ENCODE measurements at places on chromosomes 13 and 19. TPM values are rescaled to one million over a fixed set of nuclear protein-coding genes. Genes with fewer than 3 reads are reported as not detected.

DNA sequence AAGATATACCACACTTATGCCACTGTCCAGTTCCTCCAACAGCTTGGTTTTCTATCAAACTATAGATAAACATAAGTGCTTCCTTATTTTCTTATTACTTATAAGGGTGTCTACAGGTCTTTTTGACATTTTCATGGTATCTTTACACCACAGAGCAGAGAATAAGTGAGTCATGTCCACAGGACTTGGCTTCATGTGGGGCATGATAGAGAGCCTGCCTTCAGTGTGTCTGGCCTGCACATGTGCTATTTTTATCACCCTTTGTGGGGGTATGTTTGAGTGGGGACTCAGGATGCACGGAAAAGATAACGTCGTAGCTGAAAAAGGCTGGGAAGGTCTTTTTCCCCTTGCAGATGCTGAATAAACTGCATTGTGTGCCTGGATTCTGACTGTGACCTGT is 8.1 kb upstream of the STOML3 start:
- no peak for DNase-seq

Gene IL4I1
- 4.7 TPM for total RNA-seq

GRCh38 chr13:77299587-77299986 is 27.3 kb downstream of the MYCBP2 start:
- no peak for DNase-seq

Gene GJB2
- 0.19 TPM for total RNA-seq
